ENCODE measurements at places on chromosomes 1 and 21.

DNA sequence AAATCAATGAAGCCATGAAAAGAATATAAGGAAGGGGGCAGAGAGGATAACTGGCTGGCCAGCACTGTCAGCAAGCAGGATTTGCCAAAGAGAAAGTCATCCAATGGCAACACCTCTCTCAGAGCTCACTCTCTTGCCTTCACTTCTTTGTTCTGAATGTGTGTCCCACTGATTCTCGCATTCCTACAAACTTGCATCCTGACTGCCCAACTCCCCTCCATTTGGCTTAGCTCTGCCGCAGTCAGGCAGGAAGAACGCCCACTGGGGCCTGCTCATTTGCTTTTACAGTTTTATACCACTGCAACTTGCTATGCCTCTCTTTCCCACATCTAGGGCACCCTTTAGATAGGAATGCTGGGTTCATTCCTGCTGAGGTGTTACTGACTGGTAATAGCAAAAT, 364.2 kb upstream of the ST6GALNAC5 start:
- no peak for DNase-seq

DNA sequence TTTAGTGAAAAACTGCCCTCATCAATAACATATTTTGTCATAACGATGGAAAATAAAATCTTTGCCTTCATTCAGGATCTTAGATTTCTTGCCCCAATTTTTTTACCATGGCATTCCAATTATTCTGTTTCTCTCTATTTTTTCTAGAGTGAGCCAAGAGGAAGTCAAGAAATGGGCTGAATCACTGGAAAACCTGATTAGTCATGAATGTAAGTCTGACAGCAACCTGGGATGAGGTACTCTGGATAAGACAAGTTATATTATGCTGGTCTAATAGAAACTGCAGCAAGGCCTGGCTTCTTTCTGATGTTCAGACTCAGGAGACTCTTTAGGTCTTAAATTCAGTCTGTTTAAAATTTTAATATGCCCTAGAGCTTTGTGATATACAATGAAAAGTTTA, 3.5 kb downstream of the RGS4 start:
- DNase-seq = no peak

- peak; percentile 74 for DNase-seq
Observed at GRCh38 chr1:23624440-23624839, 65.1 kb upstream of the ID3 start.

DNA sequence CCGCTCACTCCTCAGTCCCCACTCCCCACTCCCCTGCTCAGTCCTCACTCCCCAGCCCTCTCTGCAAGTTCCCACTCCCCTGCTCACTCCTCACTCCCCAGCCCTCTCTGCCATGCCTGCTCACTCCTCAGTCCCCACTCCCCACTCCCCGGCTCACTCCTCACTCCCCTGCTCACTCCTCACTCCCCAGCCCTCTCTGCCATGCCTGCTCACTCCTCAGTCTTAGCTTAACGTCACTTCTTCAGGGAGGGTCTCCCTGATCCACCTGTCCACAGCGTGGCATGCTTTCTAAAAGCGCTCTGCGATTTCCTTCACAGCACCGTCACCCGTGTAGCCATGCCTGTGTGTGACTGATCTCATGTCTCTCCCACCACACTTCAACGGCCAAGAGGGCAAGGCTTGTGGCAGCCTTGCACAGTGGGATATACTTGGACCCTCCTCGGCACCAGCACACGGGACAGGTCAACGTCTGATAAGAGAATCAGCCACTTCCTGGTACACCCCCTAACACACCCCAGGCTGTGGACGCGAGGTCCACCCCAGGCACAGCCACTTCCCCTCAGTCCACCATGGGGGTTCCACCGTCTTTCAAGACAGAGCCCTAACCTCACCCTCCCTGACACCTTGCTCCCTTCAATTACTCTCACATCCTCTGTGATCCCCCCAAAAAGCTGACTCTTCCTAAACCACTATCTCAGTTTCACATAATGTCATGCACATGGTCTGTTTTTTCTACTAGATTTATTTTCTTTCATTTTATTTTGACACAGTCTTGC, 14.0 kb downstream of the PRDM15 start:
- no peak for DNase-seq

- no peak for DNase-seq
Observed at GRCh38 chr1:95229706-95230105, 4.3 kb upstream of the RWDD3 start.

GRCh38 chr1:110668549-110668948, 6.2 kb downstream of the KCNA3 start:
- DNase-seq = no peak

- DNase-seq = no peak
Observed at GRCh38 chr1:199509456-199509855, 518.1 kb upstream of the NR5A2 start.

- DNase-seq = no peak
Observed at GRCh38 chr1:82462366-82462765, 661.6 kb downstream of the ADGRL2 start.

GRCh38 chr21:44987886-44988606, 48.2 kb downstream of the SLX9 start:
- no peak for DNase-seq

DNA sequence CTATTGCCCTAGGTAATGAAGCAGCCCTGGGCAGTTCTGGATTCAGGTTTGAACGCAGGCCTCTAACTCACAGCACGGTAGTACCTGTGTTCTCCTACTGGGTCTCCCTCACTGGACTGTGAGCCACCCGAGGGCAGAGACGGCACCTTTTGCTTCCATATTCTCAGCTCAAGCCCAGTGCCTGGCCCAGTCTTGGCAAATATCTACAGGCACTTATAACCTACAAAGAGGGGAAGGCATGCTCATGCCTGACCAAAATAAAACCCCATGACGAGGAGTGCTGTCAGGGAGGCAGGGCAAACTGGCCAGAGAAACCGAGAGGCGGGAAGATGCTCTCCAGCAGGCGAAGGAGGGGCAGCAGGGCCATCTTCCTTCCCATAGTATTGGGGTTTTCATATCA, 91.1 kb downstream of the DDX20 start:
- no peak for DNase-seq

DNA sequence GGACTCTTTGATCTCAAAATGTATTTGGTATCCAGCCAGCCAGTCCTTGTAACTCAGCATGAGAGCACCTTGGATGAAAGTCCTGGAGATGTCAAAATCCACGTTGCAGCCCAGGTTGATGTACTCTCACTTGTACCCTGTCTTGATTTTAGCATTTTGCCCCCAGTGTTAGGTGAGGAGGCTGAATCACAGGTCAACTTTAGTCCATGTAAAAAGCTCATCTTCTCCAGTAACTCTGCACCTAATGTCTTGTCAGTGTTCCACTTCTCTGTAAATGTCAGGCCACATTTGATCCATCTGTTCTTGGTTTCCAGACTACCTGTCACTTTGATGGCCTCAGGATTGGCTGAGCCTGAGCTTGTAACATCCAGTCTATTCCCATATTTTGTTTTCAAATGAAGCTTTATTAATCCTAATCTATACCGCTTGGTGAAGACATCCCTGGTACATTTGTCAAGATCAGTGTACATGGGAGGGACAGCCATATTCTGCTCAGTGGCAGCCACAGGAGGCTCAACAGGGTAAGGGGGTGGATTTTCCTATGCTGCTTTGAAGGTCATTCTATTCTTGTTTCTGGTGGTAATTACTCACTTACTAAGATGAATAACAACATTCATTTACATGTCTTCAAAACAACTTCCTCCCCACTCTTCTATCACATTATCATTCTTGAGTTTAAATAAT, 24.1 kb upstream of the FCRL3 start:
- DNase-seq = no peak

Data from stimulated activated CD8-positive, alpha-beta memory T cell treated with anti-CD3 and anti-CD28 coated beads, Interleukin-4, amount 100 ng/mL, for 48 hours (primary cell).